ENCODE measurements at places on chromosomes 3 and 15.

GRCh38 chr3:186352369-186352768 is 9.7 kb downstream of the DGKG start:
- no peak for DNase-seq
- no peak overlapping the region for H3K27ac ChIP-seq
- peaks cover 8% of the 10 kb centered on the region for H3K4me1 ChIP-seq
- no peak overlapping the region for H3K4me3 ChIP-seq

DNA sequence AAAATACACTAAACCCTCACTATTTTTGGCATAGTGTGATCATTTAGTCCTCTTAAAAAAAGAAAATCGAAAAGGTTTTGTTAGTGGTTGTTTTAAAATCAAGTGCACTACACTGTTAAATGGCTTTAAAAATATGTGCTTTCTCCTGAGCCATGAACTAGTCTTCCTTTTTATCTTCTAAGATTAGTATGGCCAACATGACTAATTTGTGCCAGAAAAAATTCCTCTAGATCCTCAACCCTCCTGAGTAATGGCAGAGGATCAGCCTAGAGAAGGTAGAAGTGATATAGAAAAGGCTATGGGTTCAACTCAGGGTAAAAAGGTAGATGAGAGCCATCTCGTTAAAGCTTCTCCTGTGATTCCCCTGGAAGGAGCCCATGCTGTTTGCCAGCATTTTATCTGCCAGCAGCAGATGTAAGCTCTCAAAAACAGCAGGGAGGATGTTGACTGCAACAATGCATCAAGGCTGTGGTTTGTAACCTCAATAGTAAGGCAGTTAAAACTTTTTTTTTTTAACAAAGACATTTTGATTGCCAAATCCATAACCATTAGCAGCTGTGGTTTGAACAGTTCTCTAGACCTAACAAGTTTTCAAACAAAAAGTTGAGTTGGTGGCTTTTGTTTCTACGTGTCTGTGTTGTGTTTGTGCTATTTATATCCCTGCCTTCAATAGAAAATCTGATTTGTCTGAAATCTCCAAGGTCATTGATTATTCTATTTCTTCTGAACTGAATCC is 30.2 kb upstream of the ZNF609 start:
- no peaks in the 10 kb centered on the region for H3K27me3 ChIP-seq
- H3K4me1 ChIP-seq: peaks cover 18% of the 10 kb centered on the region
- H3K27ac ChIP-seq: peak overlapping the region; percentile 56
- H3K36me3 ChIP-seq: peaks cover 30% of the 10 kb centered on the region

DNA sequence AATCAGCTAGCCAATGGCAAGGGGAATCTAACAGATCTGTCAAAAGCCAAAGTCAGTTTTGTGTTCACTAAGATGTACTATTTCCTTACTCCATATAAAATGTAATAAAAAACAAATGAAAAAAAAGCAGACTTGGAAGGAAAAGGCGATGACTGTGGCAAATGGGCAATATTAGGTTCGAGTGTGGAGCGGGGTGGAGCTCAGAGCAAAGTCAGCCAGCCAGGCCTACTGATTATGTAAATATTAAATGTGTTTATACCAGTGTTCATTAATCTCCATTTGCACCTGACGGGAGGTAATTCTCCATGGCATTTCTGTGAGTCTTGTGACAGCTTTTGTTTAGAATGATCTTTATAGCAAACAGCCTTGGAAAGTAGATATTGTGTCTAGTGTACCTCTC is 96.2 kb upstream of the KCNMB2 start:
- H3K27me3 ChIP-seq: peaks cover 7% of the 10 kb centered on the region
- H3K36me3 ChIP-seq: no peaks in the 10 kb centered on the region
- H3K4me3 ChIP-seq: no peak overlapping the region
- peaks cover 6% of the 10 kb centered on the region for H3K4me1 ChIP-seq
- DNase-seq: no peak
- H3K27ac ChIP-seq: no peak overlapping the region

GRCh38 chr3:197807969-197808587 is 17.0 kb downstream of the LRCH3 start:
- no peak for DNase-seq
- no peaks in the 10 kb centered on the region for H3K27me3 ChIP-seq
- peaks cover 4% of the 10 kb centered on the region for H3K36me3 ChIP-seq

DNA sequence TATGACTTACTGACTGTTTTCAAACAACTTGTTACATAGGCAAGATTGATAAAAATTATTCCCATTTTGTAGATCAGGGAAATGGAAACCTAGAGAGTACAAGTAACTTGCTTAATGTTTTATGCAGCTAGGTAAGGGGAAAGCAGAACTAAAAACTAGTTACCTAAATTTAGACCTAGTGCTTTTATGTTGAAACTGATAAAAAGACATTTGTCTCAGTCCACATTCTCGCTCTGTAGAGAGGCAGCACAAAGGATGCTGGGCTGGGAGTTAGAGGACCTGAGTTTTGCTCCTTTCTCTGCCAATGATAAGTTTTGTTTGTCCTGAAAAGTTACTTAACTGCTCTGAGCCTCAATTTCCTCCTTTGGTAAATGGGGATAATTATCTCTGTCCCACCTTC is 17.4 kb downstream of the TIMP4 start:
- H3K27me3 ChIP-seq: peaks cover 3% of the 10 kb centered on the region
- H3K36me3 ChIP-seq: no peaks in the 10 kb centered on the region
- peaks cover 24% of the 10 kb centered on the region for H3K4me1 ChIP-seq
- H3K27ac ChIP-seq: no peak overlapping the region
- DNase-seq: no peak

DNA sequence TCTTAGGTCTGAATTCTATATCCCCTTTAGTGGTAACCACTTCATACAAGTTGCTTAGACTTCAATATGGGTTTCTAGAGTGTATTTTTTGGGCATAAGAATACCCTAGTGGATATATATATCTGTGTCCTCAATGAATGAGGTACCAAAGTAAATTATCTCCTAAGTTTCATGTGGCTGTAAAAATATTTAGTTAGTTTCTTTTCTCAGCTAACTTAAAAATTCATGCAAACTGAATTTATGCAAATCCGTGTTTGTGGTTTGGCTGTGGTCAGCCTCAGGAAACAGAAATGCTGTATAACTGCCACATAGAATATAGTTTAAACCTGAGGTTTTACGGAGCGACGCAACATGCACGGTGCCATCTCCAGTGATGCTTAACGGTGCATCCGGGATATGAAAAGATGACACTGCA is 80.3 kb downstream of the PEX5L start:
- no peaks in the 10 kb centered on the region for H3K4me1 ChIP-seq
- no peaks in the 10 kb centered on the region for H3K36me3 ChIP-seq
- no peak for DNase-seq
- H3K27me3 ChIP-seq: peaks cover 9% of the 10 kb centered on the region
- no peak overlapping the region for H3K27ac ChIP-seq

GRCh38 chr15:40755812-40756208 is 756 bp upstream of the RMDN3 start:
- H3K4me3 ChIP-seq: peak overlapping the region; percentile 89
- no peak for DNase-seq
- peaks cover 18% of the 10 kb centered on the region for H3K4me1 ChIP-seq
- H3K36me3 ChIP-seq: peaks cover 11% of the 10 kb centered on the region
- peaks cover under 1% of the 10 kb centered on the region for H3K27me3 ChIP-seq

DNA sequence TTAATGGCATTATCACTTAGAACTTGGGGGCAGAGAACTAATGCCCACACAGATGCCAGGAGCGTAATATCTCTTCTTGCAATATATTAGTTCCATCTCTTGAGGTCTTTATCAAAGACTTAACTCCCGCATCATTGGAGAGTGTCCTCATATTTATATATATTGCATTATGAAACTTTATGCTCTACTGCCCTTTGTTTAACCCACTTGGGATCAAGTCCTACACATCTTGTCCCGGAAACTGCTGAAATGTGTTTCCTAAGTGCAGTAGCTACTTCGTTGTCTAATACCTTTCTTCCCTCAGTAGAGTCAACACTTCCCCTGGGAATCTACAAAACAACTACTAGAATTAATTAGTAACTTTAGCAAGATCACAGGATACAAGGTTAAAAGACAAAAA is 1029.2 kb downstream of the OTOL1 start:
- H3K27me3 ChIP-seq: no peaks in the 10 kb centered on the region
- no peak for DNase-seq
- H3K36me3 ChIP-seq: no peaks in the 10 kb centered on the region
- no peak overlapping the region for H3K27ac ChIP-seq
- peaks cover 8% of the 10 kb centered on the region for H3K4me1 ChIP-seq

DNA sequence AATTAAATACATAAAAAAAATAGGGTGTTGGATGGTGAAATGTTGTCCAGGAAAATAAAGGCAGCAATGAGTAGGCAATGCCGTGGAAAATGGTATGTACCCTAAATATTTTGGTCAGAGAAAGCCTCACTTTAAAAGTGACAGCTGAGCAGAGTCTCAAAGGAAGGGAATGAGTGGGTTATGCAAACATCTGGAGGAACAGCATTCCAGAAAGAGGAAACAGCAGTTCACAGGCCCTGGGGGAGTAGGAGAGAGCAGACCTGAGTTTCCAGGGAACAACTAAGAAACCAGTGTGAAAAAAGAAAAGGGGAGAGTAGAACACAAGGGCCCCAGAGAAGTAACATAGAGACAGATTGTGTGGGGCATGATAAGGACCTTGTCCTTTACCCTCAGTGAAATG is 230.0 kb upstream of the CNTN3 start:
- no peaks in the 10 kb centered on the region for H3K27me3 ChIP-seq
- no peaks in the 10 kb centered on the region for H3K4me1 ChIP-seq
- H3K36me3 ChIP-seq: no peaks in the 10 kb centered on the region
- DNase-seq: no peak

- H3K4me1 ChIP-seq: peaks cover 3% of the 10 kb centered on the region
- no peak overlapping the region for H3K4me3 ChIP-seq
- H3K27ac ChIP-seq: no peak overlapping the region
- no peaks in the 10 kb centered on the region for H3K36me3 ChIP-seq
- DNase-seq: no peak
- H3K27me3 ChIP-seq: peaks cover 24% of the 10 kb centered on the region
Measured at GRCh38 chr15:81291916-81292522, 31.9 kb downstream of the STARD5 start.

- no peaks in the 10 kb centered on the region for H3K4me1 ChIP-seq
- H3K27ac ChIP-seq: no peak overlapping the region
- no peaks in the 10 kb centered on the region for H3K27me3 ChIP-seq
- no peak overlapping the region for H3K4me3 ChIP-seq
Measured at GRCh38 chr3:127894481-127894880, 20.6 kb upstream of the KBTBD12 start.

GRCh38 chr3:23776352-23776891 is 29.3 kb upstream of the UBE2E1 start:
- no peak overlapping the region for H3K4me3 ChIP-seq
- H3K27me3 ChIP-seq: peaks cover 3% of the 10 kb centered on the region
- H3K36me3 ChIP-seq: no peaks in the 10 kb centered on the region
- H3K27ac ChIP-seq: peak overlapping the region; percentile 69
- peaks cover 16% of the 10 kb centered on the region for H3K4me1 ChIP-seq
- no peak for DNase-seq

- H3K36me3 ChIP-seq: peaks cover 2% of the 10 kb centered on the region
- no peak overlapping the region for H3K4me3 ChIP-seq
- no peak for DNase-seq
- H3K27me3 ChIP-seq: no peaks in the 10 kb centered on the region
- H3K4me1 ChIP-seq: peaks cover 3% of the 10 kb centered on the region
Measured at GRCh38 chr3:32176989-32177701, 61.3 kb upstream of the CMTM8 start.

DNA sequence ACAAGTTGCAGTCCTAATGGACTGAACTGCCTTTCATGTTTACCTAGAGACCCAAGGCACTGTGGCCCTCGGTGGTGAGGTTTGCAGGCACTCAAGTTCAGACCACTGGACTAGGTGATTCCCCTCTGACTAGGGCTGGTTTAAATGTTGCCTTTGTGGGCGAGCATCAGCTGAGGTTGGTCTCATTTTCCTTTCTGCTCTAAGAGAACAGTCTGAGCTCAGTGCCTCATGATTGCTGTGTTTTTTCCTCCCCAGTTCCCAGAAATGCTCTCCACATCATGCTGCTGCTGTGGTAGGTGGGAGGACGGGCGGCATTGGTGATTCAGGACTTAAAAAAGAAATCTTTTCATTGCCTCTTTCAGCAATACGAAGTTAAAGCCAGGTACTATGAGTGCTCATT is 237.2 kb downstream of the MBNL1 start:
- H3K36me3 ChIP-seq: no peaks in the 10 kb centered on the region
- H3K4me1 ChIP-seq: no peaks in the 10 kb centered on the region
- no peak overlapping the region for H3K27ac ChIP-seq
- no peak overlapping the region for H3K4me3 ChIP-seq
- no peak for DNase-seq

GRCh38 chr15:67120839-67121643 is 55.6 kb downstream of the SMAD3 start:
- peaks cover 3% of the 10 kb centered on the region for H3K36me3 ChIP-seq
- no peaks in the 10 kb centered on the region for H3K27me3 ChIP-seq
- peaks cover 72% of the 10 kb centered on the region for H3K4me1 ChIP-seq
- peak overlapping the region; percentile 5 for H3K4me3 ChIP-seq
- DNase-seq: peak; percentile 92
- peak overlapping the region; percentile 93 for H3K27ac ChIP-seq

DNA sequence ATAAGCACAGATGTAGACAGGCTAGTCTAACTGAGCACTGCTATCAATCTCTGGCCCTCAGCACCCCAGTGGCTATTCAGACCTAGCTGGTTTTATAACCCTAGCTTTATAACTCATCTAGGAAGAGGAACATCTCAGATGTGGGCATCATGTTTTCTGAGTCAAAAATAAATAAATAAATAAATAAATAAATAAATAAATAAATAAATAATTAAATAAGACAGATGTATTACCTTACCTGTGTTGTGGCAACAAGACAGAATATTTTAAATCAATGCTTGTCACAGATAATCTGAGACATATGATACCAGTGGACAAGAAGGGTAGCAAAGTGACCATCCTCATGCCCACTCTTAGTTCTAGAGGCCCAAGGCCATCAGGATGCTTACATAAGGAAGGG is 52.2 kb downstream of the EFHB start:
- DNase-seq: no peak
- H3K27me3 ChIP-seq: peaks cover 12% of the 10 kb centered on the region
- H3K4me1 ChIP-seq: peaks cover 19% of the 10 kb centered on the region

- H3K27me3 ChIP-seq: no peaks in the 10 kb centered on the region
- DNase-seq: no peak
- no peak overlapping the region for H3K4me3 ChIP-seq
- H3K27ac ChIP-seq: peak overlapping the region; percentile 67
- peaks cover 31% of the 10 kb centered on the region for H3K36me3 ChIP-seq
Measured at GRCh38 chr15:41022487-41023090, 69.3 kb downstream of the CHAC1 start.

- H3K27me3 ChIP-seq: no peaks in the 10 kb centered on the region
- DNase-seq: peak; percentile 79
- H3K4me3 ChIP-seq: no peak overlapping the region
- H3K4me1 ChIP-seq: peaks cover 41% of the 10 kb centered on the region
Measured at GRCh38 chr15:31439328-31439727, 112.7 kb downstream of the KLF13 start.

GRCh38 chr15:98241032-98241554 is 280.6 kb downstream of the ARRDC4 start:
- H3K27me3 ChIP-seq: no peaks in the 10 kb centered on the region
- no peaks in the 10 kb centered on the region for H3K36me3 ChIP-seq
- H3K27ac ChIP-seq: no peak overlapping the region
- H3K4me3 ChIP-seq: no peak overlapping the region
- H3K4me1 ChIP-seq: no peaks in the 10 kb centered on the region

GRCh38 chr3:160057331-160057730 is 68.7 kb downstream of the IL12A start:
- H3K4me3 ChIP-seq: no peak overlapping the region
- no peak overlapping the region for H3K27ac ChIP-seq
- peaks cover 7% of the 10 kb centered on the region for H3K27me3 ChIP-seq
- DNase-seq: no peak

All from osteocyte (in vitro differentiated cells).